ENCODE measurements at places on chromosomes 7 and 10.
A peak's percentile ranks its signal among the peaks of the same experiment; 100 is the strongest.

GRCh38 chr10:118101501-118101900, 54.8 kb upstream of the RAB11FIP2 start:
- DNase-seq = no peak

DNA sequence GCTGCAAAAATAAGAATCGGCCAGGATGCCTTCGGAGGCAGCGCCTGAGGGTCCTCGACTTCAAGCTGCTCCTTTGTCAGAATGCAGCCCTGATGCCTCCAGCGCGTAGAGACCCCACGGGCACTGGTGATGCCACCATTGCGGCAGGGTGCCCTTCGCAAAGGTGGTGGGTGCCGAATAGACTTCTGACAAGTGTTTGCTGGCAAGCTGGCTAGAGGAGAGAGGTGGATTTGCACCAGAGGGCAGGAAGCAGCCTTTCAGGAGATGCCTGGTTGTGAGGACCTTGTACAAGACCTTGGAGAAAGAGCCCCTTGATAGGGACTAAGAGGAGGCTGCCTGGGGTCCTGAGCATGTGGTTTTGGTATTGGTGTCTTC, 103.2 kb upstream of the PPIF start:
- DNase-seq = no peak

- DNase-seq = no peak
Measured at GRCh38 chr10:73407495-73407894, 6.4 kb downstream of the ANXA7 start.

- no peak for DNase-seq
Measured at GRCh38 chr10:62687230-62687748, 117.2 kb upstream of the ADO start.

DNA sequence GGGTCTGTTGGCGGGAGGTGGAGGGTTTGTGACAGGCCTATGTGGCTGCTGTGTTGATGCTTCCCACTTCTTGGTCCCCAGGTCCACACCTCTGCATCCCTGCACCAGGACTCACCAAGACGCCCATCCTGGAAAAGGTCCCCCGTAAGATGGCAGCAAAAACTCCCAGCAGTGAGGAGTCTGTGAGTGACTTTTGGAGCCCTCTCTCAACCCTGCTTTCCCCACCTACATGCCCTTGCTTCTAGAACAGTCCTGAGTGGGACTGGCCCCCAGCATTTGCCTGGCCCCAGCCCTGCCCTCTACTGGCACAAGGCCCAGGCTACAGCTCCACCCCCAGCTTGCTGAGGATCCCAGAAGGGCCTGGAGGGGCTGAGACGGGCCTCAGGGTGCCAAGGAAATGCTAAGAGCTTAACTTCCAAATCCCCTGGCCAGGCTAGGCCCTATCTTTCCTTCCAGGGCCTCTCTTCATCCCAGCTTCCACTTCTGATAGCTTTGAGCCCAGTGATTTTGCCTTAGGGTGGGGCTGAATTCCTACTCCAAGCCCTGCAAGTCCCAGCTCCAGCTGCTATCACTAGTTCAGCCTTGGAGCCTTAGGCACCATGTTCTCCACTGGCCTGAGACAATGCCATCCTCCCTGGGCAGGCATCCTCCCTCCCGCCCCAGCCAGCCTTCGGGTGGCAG, 2.7 kb downstream of the CHAT start:
- DNase-seq = no peak

GRCh38 chr7:91811641-91812040, 68.9 kb downstream of the MTERF1 start:
- DNase-seq = no peak

DNA sequence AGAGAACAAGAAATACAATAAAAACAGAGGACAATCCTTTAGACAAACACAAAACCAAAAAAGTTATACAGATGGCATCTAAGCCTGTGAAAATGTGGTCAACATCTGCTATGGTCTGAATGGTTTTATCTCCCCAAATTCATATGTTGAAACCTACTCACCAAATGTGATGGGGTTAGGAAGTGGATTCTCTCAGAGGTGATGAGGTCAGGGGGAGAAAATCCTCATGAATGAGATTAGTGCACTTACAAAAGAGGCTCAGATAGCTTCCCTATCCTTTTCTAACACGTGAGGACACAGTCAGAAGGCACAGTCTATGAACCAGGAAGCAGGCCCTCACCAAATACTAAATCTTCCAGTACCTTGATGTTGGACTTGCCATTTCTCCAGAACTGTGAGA, 147.8 kb upstream of the GPR22 start:
- no peak for DNase-seq

GRCh38 chr10:36872702-36873393, 252.6 kb upstream of the ANKRD30A start:
- DNase-seq = no peak

DNA sequence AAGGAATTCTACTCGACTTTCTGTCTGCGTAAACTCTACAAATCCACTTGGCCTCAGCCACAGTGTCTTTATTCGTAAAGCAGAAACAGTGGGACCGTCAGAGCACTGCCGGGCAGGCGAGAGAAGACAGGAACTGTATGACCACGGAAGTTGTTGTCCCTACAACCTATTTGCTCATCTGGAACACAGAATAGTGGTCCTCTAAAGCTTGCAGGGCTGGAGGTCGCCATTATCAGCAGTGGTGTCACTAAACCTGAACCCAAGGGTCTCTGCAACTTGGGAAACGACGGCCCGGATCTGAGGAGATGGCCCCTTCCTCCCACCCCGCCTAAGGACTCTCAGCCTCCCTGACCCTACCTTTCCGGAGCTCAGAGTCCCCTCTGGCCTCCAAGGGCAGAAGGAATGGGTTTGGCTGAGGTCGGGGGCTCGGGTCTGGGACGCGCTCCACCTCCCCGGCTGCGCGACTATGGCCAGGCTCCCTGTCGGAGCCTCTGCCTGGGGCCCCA, 442 bp downstream of the STYXL1 start:
- no peak for DNase-seq

DNA sequence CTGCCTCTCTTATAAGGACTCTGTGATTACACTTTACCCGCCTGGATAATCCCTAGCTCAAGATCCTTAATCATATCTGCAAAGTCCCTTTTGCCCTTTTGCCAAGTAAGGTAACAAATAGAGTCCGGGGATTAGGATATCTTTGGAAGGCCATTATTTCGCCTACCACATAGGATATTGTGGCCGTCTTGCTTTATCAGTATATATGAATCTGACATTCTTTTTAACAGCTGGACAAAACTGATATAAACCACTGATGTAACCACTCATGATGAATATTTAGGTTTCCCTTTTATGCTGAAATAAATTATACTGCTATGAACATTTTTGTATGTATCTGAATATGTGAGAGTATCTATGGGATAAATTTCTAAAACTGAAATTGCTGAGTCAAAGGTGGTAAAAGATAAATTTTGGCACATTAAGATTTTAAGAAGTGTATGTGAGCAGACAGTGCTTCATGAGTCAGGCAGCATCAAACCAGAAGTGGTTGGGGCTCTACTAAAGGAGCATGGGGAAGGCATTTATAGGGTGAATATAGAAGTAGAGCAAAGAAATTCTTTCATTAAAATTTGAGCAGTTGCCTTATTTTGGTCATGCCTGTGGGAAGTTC, 44.7 kb downstream of the AVL9 start:
- no peak for DNase-seq

GRCh38 chr10:27638071-27638750, 107.4 kb downstream of the MKX start:
- no peak for DNase-seq

- no peak for DNase-seq
Measured at GRCh38 chr10:132394201-132394811, 2.7 kb upstream of the PWWP2B start.

GRCh38 chr10:115942101-115942500, 330.9 kb downstream of the GFRA1 start:
- DNase-seq = no peak

GRCh38 chr10:34217524-34217923, 597.6 kb downstream of the PARD3 start:
- DNase-seq = no peak

DNA sequence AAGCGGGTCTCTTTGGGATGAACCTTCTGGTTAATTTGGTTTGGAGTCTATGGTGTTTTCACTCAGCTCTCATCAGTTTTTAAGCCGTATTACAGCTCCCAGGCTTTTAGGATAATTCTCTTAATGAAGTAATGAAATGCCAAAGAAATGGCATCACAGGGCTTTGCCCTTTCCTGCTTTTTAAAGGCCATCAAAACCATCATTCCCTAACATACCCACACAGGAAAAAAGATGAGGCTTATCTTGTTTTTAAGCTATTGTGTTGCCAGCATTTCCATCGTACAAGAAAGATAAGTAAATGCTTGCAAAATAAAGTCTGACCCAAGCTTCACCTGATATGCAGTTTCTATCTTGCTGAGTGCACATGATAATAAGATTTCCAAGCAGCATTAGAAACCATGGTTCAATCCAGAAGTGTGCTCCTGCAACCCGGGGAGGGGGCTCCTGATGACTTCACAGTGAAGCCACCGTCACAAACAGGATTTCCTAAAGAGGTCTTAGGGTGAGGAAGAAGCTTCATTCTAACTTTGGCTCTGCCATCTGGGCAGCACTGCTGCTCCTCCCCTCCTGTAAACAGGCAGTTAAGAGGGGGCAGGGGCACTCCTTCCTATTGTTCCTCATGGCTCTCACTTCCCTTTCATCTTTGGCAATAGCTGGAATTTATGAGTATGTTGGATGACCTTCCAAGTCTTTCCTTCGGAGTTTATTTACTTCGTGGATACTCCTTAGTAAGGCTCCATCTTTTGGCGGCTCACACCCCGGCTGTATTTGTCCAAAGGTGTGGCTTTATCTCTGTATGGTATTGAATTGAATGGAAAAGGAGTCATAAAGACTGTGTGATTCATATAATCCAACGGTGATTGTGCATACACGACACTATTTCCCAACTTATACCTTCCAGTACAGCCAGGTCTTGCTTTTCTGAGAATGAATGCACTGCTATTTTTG, 55.2 kb upstream of the FAM133B start:
- peak; percentile 19 for DNase-seq

- DNase-seq = peak; percentile 65
Measured at GRCh38 chr10:74419958-74420375, 268.9 kb downstream of the ADK start.

DNA sequence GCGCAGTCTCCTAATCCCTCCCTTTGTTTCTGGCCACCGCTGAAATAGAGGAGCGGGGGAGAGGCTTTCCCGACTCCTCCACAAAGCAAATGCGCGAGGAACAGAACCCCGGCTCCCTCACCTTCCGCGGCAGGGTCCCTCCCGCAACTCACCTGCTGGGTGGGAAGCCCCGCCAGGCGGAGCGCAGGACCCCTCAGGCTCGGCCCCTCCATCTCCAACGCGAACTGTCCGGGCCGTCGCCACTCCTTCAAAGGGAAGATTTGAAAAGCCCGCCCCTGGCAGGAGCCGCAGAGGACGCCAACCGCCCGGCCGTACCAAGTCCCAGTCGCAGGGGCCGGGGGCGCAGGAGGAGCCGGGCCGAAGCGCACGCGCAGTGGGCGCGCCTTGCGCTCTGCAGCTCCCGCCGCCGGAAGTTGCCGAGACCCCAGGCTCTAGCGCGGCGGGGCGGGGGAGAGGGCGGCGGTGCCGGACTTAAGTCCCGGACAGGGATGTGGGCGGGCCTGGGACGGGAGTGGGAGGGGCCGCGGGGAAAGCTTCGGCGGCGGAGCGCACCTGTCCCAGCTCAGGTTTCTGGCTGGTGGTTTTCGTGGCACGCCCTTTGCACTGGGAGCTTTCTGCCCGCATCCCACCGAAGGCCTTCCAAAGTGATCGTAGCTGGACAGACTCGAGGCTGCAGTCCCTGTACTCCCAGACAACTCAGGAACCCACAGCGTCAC, at the start of gene RTKN2:
Gene RTKN2 (minus strand): TSS at position 446 of the 716 bp plus-strand sequence. CDS start 234 bp downstream, at position 212.
- peak; percentile 98 for DNase-seq

DNA sequence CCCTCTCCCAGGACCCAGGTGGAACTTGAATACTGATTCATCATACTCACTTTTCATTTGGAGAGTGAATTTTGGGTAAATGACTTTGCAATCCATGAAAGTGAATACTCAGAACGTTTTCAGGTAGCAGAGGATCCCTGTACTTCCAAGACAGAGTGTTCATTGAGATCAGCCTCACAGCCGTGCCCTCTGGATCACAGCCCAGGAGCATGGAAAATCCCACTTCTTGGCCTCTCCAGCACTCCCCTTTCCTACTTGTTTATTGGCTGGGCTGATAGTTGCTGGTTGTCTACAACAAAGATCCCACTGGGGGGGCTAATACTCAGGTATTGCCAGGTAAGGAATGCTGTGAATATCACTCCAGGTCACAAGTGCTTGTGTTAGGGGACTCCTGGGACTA, 5.9 kb downstream of the GCK start:
- DNase-seq = no peak

GRCh38 chr7:132750530-132751217, 174.4 kb upstream of the PLXNA4 start:
- DNase-seq = peak; percentile 26

DNA sequence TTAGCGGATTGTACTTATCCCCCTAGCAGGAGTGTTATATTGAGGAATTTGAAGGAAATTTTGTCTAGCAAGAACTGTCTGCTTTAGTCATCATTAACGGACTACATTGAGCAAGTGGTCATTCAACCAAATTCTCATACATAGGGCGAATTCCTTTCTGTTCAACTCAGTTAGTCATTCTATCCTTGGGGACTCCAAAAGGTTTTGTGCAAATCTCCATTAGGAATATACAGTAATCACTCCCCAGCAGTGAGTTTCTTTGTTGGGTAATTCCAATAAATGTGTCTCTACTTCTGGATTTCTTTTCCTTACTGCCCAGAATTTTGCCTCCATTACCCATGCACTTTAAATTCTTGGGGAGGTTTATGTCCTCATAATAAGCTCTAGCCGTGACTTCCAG, 51.1 kb downstream of the EPDR1 start:
- no peak for DNase-seq

DNA sequence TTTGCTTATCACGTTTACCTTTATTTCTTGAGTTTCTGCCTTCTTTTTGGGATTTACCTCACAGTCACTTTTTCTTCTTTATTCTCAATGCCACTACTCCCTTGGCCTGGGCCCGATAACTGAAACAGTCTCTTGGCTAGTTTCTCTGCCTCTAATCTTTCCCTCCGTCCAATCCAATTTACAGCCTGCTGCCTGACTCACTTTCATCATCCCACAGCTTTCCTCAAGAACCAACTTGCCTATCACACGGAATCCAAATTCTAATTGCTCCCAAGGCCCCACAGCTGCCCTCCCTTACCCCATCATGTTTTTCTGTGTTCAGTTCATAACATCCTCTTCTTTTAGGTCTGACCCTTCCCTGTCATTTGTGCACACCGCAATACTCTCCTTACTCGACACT, 121.4 kb downstream of the HIPK2 start:
- no peak for DNase-seq

DNA sequence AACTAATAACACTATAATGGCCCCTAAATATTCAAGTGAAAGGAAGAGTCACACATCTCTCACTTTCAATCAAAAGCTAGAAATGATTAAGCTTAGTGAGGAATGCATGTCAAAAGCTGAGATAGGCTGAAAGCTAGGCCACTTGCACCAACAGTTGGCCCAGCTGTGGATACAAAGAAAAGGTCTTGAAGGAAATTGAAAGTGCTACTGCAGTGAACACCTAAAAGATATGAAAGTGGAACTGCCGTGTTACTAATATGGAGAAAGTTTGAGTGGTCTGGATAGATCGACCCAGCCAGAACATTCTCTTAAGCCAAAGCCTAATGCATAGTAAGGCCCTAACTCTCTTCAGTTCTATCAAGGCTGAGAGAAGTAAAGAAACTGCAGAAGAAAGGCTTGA, 12.1 kb upstream of the SNX13 start:
- no peak for DNase-seq

GRCh38 chr7:134016223-134016941, 110.8 kb upstream of the LRGUK start:
- peak; percentile 84 for DNase-seq

Measured in eye (tissue), 1 donor.